ENCODE measurements at places on chromosomes 3 and 15.

GRCh38 chr3:170049146-170050000 lies 11.6 kb downstream of the GPR160 start:
- DNase-seq = no peak

DNA sequence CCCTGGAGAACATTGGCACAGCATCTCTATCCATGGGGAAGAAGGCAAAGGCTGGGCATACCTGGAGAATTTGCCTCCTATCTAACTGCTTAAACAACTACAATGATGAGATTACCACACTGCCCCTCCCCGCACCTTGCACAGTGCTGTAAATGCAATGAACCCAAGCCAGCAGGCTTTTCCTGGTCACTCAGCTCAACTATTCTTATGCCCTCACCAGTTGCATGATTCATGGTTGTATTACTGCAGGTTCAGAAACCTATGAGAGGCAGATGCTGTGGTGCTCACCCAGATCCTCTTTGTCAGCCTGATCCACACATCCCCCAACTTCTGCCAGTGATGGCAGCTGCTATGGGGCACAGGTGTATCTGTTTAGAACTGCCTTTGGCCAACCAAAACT lies 77.7 kb upstream of the STAC start:
- no peak for DNase-seq

- no peak for DNase-seq
Observed at GRCh38 chr3:119580067-119580760, 922 bp downstream of the ADPRH start.

DNA sequence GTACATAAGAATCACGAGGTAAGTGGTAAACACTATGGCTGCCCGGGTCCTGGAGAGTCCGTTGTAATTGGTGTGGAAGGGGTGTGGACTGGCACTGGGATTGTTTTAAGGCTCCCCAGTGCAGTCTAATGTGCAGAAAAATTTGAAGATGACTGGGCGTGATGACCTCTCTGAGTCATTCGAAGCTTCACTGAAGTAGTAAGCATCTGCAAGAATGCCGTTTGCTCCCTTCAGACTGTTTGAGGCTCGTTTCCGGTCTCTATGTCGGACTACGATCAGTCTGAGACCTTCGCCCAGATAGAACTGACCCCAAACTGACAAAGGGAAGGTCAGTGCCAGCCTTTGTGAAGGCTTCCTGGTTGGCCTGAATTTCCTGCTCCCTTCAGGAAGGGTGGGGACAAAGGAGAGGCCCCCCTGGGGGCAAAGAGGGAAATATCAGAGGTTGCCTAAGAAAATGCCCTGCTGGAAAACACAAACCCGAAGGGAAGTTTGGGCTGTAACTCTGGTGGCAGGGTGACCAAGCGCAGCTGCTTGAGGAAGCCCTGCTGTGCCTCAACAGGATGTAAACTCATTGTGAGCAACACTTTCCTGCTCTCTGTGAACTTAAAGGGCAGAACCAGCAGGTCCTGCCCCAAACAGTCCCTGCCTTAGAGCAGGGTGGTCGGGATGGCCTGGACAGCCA lies 34.6 kb downstream of the BTD start:
- DNase-seq = no peak

DNA sequence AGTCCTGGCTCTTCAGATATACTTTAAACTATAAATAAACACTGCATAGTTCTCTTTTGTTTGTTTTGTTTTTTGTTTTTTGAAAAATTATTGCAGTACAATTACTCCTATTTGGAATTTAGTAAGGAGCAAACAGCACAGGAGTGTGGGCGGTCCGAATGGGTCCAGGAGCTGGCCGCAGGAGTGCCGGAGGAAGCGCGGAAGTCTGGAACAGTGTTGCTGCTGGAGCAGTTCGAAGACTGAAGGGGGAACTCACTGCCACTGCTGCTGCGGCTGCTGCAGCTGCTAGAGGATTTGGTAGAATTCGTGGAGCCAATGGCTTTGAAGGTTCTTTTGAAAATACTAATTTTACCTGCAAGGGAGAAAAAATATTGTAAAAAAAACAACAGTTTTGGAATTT lies 329.9 kb downstream of the ZNF385D start:
- DNase-seq = no peak

DNA sequence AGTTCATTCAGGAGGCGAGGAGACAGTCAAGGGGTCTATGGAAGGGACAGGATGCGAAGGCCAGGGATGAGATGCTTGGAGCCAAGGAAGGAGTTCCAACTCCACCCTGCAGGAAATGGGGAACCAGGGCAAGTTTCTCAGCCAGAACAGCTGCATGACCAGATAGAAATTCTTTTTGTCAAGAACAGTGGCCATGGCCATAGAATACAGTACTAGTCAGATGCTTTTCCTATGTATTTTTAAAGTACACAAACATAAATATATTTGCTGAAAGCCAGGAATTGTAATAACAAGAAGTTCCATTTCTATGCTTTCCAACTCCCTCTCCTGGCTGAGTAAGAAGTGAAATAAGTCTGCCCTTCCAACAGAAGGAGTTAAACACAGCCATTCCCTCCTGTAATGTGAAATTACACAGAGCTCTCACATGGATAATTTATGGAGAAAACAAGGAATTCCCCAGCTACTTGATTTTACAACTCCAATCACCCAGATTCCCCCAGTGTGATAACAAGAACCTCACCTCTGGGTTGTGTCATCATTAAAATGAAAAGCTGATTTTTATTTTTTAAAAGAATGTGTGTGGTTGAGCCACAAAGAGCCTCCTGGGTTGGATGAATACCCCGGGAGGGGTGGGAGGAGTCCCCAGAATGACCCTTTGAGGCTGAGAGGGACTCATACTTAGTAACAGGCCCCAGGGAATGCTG lies 124.6 kb upstream of the ARHGEF3 start:
- DNase-seq = no peak

- DNase-seq = no peak
Observed at GRCh38 chr3:107394502-107394901, 17.3 kb downstream of the CCDC54 start.

All from NCI-H345 (cell line).